Activated CD4-positive, alpha-beta memory T cell treated with anti-CD3 and anti-CD28 coated beads, Interleukin-2, amount 10 ng/mL, durations not matched to agents 7 days and 5 days (primary cell): ENCODE measurements at places on chromosomes 5 and 9. TPM values are rescaled to one million over a fixed set of nuclear protein-coding genes. Genes with fewer than 3 reads are reported as not detected.

DNA sequence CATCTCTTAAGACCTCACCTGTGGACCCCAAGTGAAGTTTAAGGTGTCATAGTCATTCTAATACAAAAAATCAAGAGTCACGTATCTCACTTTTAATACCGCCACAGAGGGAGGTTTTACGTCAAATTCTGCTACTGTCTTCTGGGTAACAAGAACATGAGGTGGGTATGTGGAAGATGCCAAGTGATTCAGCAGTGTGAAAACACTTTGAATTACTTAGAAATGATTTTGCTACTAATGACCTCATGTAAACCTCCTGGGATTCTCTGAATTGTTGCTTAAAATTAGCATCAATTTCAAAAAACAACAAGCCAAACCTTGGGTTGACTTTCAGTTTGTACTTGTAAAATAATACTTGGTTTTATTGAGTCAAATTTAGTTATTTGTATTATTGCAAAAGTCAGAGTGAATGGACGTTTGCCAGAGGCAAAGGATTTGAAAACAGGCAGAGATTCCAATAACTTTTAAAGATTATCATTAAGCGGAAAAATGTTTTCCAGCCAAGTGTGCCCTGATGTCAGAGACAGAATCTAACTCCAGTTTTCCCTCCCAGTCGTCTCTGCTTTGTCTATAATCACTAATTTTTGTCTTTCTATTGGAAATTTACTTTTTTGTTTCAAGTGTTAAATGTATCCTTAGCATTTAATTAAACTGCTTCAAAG is 8.8 kb downstream of the DMRT2 start:
- H3K27ac ChIP-seq, result no peak overlapping the region
- no peaks in the 10 kb centered on the region for H3K36me3 ChIP-seq
- no peaks in the 10 kb centered on the region for H3K4me1 ChIP-seq

DNA sequence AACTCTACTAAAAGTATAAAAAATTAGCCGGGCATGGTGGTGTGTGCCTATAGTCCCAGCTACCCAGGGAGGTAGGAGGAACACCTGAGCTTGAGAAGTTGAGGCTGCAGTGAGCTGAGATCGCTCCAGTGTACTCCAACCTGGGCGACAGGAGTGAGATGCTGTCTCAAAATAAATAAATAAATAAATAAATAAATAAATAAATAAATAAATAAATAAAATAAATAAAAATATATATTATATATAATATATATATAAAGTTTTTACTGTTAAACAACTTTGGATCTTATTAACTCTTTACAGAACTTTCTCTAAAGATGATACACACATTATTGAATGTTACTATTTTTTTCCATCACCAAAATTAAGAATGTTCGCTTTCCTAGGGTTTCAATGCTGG is 38.4 kb downstream of the HMGCR start:
- H3K36me3 ChIP-seq, result peaks cover 23% of the 10 kb centered on the region
- H3K4me3 ChIP-seq, result no peak overlapping the region
- no peaks in the 10 kb centered on the region for H3K4me1 ChIP-seq
- no peak for DNase-seq

DNA sequence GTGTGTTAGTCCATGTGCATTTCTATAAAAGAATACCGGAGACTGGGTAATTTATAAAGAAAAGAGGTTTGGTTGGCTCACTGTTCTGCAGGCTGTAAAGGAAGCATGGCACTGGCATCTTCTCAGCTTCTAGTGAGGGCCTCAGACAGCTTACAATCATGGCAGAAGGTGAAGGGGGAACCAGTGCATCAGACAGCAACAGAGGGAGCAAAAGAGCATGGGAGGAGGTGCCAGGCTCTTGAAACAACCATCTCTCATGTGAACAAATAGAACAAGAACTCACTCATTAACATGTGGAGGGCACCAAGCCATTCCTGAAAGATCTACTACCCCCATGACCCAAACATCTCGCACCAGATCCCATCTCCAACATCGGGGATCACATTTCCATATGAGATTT is 89.2 kb upstream of the IL33 start:
- no peaks in the 10 kb centered on the region for H3K36me3 ChIP-seq
- H3K27ac ChIP-seq, result no peak overlapping the region
- H3K27me3 ChIP-seq, result peaks cover 19% of the 10 kb centered on the region
- H3K4me1 ChIP-seq, result no peaks in the 10 kb centered on the region
- no peak overlapping the region for H3K4me3 ChIP-seq

- H3K4me3 ChIP-seq, result peak within 1 kb of the TSS; percentile 73
These were observed at the start of gene NACC2 for GRCh38 chr9:136095070-136096058. Gene NACC2, minus strand, starts transcription at chr9:136095289. Its CDS starts 44,768 bp downstream, at chr9:136050521.

- H3K4me3 ChIP-seq, result no peak overlapping the region
- no peaks in the 10 kb centered on the region for H3K36me3 ChIP-seq
- H3K27me3 ChIP-seq, result no peaks in the 10 kb centered on the region
These were observed 346.9 kb downstream of the ZNF608 start for GRCh38 chr5:124399426-124399961.

GRCh38 chr9:34399729-34400128 is 23.0 kb upstream of the MYORG start:
- no peak for DNase-seq
- H3K4me3 ChIP-seq, result no peak overlapping the region
- H3K27me3 ChIP-seq, result no peaks in the 10 kb centered on the region
- H3K36me3 ChIP-seq, result no peaks in the 10 kb centered on the region

DNA sequence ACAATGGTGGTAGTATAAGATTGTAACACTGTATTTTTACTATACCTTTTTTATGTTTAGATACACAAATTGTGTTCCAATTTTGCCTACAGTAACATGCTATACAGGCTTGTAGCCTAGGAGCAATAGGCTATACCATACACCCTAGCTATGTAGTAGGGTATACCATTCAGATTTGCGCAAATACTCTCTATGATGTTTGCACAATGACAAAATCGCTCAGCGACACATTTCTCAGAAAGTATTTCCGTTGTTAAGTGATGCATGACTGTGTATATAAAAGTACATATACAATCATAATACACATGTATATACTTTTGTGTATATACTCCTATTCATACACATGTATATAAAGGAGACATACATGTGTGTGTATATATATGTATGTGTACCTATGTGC is 34.8 kb downstream of the ENC1 start:
- peaks cover 21% of the 10 kb centered on the region for H3K27me3 ChIP-seq
- H3K27ac ChIP-seq, result no peak overlapping the region
- H3K4me1 ChIP-seq, result no peaks in the 10 kb centered on the region
- no peaks in the 10 kb centered on the region for H3K36me3 ChIP-seq

- no peaks in the 10 kb centered on the region for H3K36me3 ChIP-seq
- H3K4me1 ChIP-seq, result no peaks in the 10 kb centered on the region
- no peak overlapping the region for H3K4me3 ChIP-seq
These were observed 29.1 kb upstream of the BRINP1 start for GRCh38 chr9:119398350-119398749.

- no peaks in the 10 kb centered on the region for H3K27me3 ChIP-seq
- H3K4me1 ChIP-seq, result no peaks in the 10 kb centered on the region
- DNase-seq, result no peak
- no peaks in the 10 kb centered on the region for H3K36me3 ChIP-seq
- no peak overlapping the region for H3K4me3 ChIP-seq
These were observed 795.8 kb downstream of the EFNA5 start for GRCh38 chr5:106874974-106875373.

DNA sequence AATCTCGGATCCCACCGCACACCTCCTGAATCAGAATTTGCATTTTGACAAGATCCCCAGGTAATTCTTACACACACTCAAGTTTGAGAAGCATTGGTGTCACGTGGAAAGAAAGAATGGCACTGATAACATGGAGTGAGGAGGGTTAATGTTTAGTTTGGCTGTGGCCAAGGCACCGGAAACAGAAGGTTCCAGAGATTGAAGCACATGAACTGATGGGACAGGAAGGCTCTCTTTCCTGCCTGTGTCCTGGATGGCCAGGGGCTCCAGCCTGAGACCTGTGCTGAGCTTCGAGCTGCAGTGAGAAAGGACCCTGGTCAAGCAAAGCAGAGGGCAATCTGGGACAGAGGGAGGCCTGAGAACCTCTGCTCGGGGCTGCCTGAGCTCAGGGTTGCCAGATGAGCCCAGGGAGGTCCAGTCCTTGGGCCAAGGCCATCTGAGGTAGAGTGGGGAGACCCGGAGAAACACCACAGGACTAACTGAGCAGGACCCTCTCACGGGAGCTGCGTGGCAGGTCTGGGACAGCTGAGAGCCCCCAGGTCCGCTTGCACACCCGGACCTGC is 27.3 kb downstream of the AFAP1L1 start:
- DNase-seq, result no peak
- no peak overlapping the region for H3K4me3 ChIP-seq
- no peak overlapping the region for H3K27ac ChIP-seq
- peaks cover 22% of the 10 kb centered on the region for H3K27me3 ChIP-seq
- H3K36me3 ChIP-seq, result no peaks in the 10 kb centered on the region

DNA sequence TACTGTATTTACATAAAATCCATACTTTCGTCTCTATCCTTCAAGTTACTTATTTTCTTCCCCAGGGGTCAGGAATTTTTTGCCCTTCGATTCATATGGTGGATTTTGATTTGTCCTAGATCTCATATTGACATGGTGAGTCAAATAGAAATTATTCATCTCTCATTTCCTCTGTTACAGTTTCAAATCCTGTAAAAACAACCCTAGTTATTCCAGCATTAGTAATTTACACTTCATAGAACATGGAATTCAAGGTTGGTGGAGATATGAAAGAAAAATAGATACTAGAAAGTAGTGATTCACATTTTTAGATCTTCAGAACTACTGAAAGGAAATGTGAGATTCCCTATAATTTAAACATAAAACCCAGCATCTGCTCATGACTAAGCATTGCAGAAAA is 1331.0 kb upstream of the CDH9 start:
- no peak overlapping the region for H3K4me3 ChIP-seq
- no peaks in the 10 kb centered on the region for H3K27me3 ChIP-seq
- no peak overlapping the region for H3K27ac ChIP-seq

DNA sequence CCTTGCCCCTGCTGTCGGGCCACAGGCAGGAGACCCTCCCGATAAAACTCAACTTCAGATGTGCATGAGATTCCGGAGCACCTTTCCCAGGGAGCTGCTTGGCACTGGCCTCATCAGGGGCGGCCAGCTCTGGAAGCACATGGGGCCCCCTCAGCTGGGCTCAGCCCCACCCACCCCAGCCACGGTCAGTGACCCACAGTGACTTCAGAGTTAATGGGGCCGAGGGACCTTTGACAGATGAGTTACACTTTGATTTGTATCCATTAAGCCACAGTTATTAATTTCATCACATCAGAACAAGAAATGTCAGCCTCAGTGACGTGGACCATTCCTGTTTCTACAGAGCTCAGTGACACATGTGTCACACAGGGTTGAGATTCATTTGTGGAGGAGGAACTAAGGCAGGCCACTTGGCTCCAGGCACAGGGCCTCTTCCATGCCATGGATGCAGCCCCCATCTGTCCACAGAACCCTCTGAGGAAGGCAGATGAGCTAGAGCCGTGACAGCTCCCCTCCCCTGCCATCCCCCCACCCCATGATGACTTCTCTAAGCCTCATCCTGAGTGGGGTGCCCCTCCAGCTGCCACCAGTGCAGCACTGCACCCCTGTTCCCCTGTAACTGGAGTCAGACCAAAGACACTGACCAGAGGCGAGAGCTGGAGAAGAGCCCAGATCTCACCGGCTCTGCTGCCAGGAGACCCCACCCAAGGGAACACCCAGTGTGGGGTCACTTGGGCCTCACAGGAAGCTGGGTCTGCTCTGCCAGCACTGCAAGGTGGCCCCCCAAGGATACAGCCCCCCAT is 69.4 kb upstream of the ADAMTS2 start:
- peak; percentile 13 for DNase-seq
- no peaks in the 10 kb centered on the region for H3K36me3 ChIP-seq
- no peak overlapping the region for H3K4me3 ChIP-seq
- no peaks in the 10 kb centered on the region for H3K4me1 ChIP-seq
- H3K27me3 ChIP-seq, result no peaks in the 10 kb centered on the region

GRCh38 chr5:174560861-174561260 is 163.5 kb upstream of the MSX2 start:
- no peak for DNase-seq
- H3K4me3 ChIP-seq, result no peak overlapping the region
- peaks cover 2% of the 10 kb centered on the region for H3K27me3 ChIP-seq

GRCh38 chr9:102506406-102506805 is 488.7 kb upstream of the CYLC2 start:
- no peak for DNase-seq
- no peak overlapping the region for H3K4me3 ChIP-seq
- no peaks in the 10 kb centered on the region for H3K36me3 ChIP-seq
- H3K4me1 ChIP-seq, result no peaks in the 10 kb centered on the region
- H3K27ac ChIP-seq, result no peak overlapping the region
- no peaks in the 10 kb centered on the region for H3K27me3 ChIP-seq

DNA sequence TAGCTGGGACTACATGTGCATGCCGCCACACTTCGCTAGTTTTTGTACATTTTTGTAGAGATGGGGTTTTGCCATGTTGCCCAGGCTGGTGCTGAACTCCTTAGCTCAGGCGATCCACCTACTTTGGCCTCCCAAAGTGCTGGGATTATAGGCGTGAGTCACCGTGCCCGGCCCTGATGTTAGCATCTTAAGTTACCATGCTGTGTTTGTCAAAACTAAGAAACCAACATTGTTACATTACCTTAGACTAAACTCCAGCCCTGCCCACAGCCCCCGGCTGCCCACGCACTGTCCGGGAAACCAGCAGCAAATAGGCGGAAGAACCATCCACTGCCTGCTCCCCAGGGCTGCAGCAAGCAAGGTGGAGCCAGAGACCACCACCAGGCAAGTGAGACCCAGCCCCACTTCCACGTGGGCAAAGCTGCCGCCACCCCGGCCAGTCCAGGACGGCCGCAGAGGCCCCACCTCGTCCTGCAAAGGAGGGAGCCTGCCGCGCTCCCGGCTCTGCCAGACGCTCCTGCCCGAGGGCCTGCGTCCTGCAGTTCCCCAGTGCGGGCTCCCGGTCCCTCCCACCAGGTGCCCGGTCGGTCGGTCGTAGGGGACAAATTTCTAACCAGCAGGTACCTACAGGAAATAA is 35.7 kb upstream of the TXN start:
- no peaks in the 10 kb centered on the region for H3K27me3 ChIP-seq
- no peaks in the 10 kb centered on the region for H3K36me3 ChIP-seq
- no peak overlapping the region for H3K4me3 ChIP-seq
- no peak for DNase-seq
- H3K27ac ChIP-seq, result no peak overlapping the region
- H3K4me1 ChIP-seq, result peaks cover 2% of the 10 kb centered on the region

- no peak for DNase-seq
- no peak overlapping the region for H3K27ac ChIP-seq
- no peak overlapping the region for H3K4me3 ChIP-seq
- H3K36me3 ChIP-seq, result no peaks in the 10 kb centered on the region
- H3K4me1 ChIP-seq, result no peaks in the 10 kb centered on the region
These were observed 237.6 kb downstream of the NNT start for GRCh38 chr5:43840424-43841125.

- no peak for DNase-seq
- H3K36me3 ChIP-seq, result no peaks in the 10 kb centered on the region
- no peak overlapping the region for H3K4me3 ChIP-seq
- peaks cover 21% of the 10 kb centered on the region for H3K27me3 ChIP-seq
These were observed 61.0 kb upstream of the C5orf58 start for GRCh38 chr5:170171811-170172210.

The CRB2 gene
- total RNA-seq, result not detected

The CCL27 gene
- not detected for total RNA-seq

The GRXCR2 gene
- not detected for total RNA-seq
